ENCODE measurements at places on chromosomes 1 and 21.

DNA sequence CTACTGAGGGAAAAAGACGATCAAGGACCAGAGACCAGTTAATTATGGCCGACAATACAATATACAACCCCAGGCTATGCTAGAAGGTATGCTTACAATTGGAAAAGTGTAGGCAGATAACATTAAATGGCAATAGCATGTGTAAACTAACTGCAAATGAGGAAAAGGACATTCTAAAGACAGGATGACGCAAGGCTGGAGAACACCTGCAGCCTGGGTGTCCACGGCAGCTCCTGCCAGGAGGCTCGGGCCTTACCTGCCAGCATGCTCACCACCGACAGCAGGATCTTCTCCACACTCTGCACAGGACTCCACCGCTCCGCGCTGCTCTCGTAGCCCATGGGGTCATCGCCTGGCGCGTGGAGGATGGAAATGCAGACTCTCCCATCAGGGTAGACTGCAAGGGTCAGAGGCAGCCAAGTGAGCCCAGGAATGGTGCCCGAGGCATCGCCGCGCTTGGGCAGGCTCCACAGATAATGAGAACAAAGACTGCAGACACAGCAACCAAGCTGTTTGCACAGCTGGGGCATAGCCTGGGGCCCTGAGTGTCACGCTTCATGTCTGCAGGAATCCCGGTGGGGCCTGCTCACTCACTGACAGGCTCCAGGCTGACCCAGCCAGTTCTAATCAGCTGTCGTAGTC, 28.2 kb downstream of the UBE2G2 start:
- no peak for DNase-seq

- DNase-seq, result no peak
These were observed 2.6 kb downstream of the TNFRSF18 start for GRCh38 chr1:1203561-1204424.

- DNase-seq, result no peak
These were observed 31.5 kb downstream of the RIMS3 start for GRCh38 chr1:40633931-40634376.

DNA sequence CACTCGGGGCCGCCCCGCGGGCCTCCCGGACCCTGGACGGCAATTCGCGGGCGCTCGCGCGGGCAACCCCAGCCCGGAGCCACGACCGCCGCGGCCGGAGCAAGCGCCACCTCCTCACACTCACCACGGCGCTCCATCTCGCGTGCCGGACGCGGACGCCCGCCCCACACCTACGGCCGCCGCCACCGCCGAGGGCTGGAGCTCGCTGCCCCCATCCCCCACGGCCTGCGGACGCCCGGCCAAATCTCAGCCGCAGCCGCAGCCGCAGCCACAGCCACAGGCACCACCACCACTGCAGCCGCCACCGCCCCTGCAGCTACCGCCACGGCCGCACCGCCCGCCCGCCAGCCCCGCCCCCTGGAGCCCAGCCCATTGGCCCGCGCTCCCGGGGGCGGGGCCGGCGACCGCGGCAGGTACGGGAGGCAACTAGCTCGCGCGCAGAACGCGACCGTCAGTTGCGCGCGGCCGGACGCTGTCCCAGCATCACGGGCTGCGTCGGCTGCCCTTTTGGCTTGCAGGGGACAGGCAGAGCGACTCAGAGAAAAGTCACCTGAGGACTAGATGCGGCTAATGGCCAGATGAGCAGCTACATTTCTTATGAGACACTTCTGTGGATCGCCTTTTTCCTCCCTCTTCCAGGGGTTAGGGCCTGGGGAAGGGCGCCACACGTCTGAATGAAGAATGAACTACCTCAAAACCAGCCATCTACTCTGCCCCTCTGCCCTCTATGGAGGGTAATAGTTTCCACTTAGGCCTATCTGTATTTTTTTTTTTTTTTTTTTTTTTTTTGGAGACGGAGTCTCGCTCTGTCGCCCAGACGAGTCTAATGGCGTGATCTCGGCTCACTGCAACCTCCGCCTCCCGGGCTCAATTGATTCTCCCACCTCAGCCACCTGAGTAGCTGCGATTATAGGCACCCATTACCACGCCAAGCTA, at the start of gene ARHGAP29:
Gene ARHGAP29 (minus strand): TSS at position 294 of the 936 bp plus-strand sequence. CDS start 5,973 bp downstream, outside the sequence.
- DNase-seq, result no peak

GRCh38 chr1:193581341-193581740, 394.9 kb upstream of the B3GALT2 start:
- DNase-seq, result no peak

DNA sequence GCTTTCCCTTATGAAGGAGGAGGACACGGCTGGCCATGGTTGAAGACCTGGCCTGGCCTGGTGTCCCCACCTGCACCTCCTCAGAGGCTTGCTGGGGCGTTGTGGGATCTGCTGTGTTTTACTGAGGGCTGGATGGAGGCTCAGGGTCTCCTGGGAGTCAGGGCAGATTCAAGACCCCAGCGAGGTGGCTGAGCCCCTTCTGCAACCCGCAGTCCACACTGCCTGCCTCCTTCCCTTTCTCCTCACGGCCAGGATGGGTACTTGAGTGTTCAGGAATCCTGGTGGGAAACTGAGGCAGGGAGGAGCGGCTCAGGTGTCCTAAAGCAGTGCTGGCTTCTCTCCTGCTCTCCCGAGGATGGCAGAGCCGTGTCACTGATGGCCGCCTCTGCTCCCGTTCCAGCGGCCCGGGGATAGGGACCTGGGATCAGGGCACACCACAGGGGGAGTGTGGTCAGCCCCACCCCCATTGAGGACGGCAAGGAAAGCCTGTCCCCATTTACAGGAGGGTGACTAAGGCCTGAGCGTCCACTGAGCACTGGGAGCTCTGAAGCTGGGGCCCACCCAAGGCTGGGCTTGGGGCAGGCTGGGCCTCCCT, 47.5 kb downstream of the TRPM2 start:
- no peak for DNase-seq
